ENCODE measurements at places on chromosomes 2 and 18.
A peak's percentile ranks its signal among the peaks of the same experiment; 100 is the strongest.

- peak; percentile 31 for DNase-seq
Measured at GRCh38 chr2:73685764-73686438, 43.7 kb upstream of the NAT8 start.

DNA sequence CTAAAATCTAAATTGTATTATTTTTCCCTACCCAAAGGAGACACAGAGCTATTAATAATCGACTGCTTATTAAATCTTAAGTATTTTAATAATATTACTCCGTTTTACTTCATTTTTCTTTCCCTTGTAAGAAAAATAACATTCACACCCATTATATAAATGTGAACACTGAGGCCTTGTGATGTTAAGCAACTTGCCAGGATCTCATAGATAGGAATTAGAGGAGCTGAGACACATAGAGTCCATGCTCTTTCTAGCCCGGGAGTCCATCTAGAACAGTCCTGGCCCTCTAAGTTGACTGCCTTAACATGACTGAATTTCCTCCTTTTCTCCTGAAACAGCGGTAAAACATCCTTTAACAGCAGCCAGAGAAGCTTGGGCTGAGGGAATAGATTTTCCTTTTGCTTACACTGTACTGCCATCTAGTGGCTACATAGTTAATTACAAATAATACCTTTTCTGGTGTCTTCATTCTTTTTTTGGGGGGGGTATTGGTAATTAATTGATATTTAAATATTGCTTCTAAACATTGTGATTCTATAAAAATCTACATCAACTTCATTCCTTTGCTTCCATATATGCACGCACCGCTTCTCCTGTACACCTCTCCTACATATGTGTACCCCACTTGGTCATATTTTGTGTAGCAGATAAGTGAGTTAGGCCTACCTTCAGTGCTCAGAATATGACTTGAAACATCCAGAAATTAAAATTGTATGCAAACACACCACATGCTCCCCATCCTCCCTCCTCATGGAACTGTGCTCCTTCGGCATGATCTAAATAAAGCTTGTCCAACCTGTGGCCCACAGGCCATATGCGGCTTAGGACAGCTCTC lies 125.8 kb upstream of the HNMT start:
- peak; percentile 37 for DNase-seq

- no peak for DNase-seq
Measured at GRCh38 chr2:30984148-30984547, 154.1 kb downstream of the GALNT14 start.

GRCh38 chr2:54644236-54644635 lies 79.2 kb upstream of the EML6 start:
- no peak for DNase-seq

- peak; percentile 21 for DNase-seq
Measured at GRCh38 chr2:186887107-186888090, 38.4 kb upstream of the ZSWIM2 start.

GRCh38 chr2:14492920-14493503 lies 139.5 kb upstream of the LRATD1 start:
- DNase-seq = peak; percentile 89

DNA sequence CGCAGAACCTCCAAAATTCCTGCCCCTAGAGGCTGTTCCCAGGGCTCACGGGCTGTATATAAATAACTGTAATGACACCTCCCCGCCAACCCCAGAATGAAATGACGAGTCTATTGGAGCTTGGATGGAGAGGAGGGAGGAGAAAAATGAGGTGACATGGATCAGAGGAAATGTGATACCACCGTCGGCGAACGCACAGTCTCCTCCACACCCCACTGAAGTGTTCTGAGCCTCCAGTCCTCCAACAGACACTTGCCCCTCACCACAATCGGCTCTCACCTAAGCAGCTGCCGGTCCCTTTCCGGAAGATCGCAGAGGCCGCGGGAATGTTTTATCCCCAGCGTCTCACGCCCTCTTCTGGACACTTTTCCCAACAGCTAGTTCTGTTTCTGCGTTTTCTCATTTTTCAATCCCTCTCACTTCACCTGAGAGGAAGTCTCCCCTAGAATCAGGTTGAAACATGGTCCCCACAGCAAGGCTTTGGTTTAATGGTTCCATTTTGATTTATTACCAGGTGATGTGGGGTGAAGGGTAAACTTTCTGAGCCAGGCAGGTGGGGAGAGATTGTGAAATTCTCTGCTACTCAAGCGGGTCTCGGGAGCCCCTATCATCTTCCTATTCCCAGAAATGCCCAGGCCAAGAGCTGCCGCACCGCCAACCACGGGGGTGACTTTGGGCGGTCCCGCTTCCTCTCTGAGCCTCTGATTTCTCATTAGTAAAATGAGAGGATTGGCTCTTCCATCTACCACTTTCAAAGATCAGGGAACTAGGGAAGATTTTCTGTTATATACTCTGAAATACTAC lies 9.1 kb upstream of the MYO5B start:
- DNase-seq = peak; percentile 37

- DNase-seq = peak; percentile 91
Measured at GRCh38 chr2:100011272-100011731, 131.1 kb downstream of the AFF3 start.

- peak; percentile 22 for DNase-seq
Measured at GRCh38 chr2:204177977-204178522, 241.5 kb downstream of the ICOS start.

DNA sequence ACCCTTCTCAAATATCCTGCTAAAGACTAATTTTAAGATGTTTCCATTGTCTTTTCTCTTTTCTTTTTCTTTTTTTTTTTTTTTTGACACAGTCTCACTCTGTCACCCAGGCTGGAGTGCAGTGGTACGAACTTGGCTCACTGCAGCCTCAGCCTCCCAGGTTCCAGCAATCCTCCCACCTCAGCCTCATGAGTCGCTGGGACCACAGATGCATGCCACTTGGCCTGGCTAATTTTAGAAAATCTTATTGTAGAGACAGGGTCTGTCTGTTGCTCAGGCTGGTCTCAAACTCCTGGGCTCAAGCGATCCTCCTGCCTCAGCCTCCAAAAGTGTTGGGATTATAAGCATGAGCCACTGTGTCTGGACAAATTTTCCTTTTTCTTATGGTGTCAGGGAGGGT lies 167.5 kb downstream of the MCFD2 start:
- peak; percentile 26 for DNase-seq

DNA sequence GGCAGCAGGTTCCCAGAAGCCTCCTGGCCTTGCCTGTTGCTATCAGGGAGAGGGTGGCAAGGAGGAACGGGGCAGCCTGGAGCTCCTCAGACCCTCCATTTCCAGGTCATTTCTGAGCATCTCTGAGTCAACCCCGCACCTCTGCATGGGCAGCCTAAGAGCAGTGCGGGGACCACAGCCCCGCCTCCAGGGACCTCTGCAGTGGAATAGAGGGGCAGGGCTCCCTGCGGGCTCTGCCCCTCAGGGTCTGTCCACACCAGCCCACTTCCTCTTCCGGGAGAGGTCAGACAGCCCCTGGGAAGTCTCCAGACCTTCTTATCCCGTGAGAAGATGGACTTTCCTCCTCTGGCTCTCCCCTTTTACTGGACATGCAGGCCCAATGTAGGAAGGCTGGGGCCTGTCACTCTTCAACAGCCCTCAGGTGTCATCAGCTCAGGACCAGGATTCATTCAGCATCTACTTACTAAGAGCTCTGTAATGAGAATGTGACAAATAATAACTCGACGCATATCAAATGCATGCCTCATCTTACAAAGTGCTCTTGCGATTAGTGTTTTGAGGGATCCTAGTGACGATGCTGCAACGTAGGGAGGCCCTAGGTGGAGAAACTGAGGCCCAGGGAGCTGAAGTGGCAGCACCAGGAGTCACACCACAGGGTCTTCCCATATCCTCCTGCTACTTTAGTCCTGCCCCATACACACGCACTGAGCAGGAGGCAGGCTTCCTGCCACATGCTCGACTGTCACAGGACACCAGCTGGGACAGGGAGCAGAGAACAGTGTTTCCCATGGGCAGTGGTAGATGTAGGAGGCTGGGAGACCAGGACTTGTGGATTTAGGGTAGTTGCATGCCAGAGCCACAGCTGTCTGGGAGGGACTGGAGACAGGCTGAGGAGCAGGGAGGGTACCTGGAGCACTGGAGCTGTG lies 28.0 kb downstream of the SH2D6 start:
- no peak for DNase-seq

- no peak for DNase-seq
Measured at GRCh38 chr2:107634172-107634571, 192.5 kb upstream of the RGPD4 start.

GRCh38 chr2:203732953-203733510 lies 26.6 kb downstream of the CD28 start:
- DNase-seq = no peak

- no peak for DNase-seq
Measured at GRCh38 chr18:37425222-37425621, 140.4 kb downstream of the CELF4 start.

DNA sequence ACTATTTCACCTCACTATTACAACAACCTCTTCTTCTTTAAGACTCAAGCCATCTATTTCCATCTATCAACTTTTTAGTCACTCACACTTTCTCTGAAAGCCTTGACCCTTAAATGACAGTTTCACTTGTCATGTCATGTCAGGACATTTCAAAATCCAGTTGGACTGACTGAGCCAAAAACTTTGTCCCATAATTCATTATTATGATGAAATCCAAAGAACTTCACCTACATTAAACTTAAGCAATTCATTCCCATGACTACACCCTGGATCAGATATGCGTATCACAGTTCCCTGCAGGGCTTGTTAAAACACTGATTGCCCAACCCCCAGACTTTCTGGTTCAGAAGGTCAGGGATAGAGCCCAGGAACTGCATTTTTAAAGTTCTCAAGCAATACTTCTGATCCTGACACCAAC lies 26.5 kb downstream of the LDAH start:
- peak; percentile 22 for DNase-seq

- no peak for DNase-seq
Measured at GRCh38 chr2:598058-598802, 79.0 kb downstream of the TMEM18 start.

DNA sequence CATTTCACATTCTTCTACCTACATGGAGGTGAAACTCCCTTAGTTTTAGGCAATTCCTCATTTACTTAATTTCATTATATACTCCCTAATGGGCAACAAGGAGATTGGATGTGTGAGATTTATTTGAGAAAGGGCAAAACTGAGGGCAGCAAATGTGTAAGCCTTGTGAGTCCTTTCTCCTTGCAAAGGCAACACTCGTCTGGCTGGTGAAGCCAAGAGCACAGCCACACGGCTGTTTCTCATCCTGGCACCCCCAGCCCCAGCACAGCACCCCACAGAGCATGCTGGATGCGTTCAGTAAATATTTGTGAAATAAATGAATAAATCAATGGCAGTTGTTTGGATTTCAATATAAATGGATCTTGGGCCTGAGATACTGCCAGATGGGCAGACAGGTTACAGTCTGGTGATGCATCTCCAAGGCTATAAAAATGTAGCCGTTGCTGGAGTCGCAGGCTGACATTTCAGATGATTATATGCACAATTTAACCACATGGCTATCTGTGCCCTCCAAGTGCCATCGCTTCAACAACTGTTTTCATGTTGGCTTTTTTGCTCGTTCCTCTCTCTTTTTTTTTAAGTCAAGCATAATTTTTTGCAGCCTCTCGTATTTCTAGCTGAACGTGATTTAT lies 154.1 kb upstream of the REV1 start:
- no peak for DNase-seq

DNA sequence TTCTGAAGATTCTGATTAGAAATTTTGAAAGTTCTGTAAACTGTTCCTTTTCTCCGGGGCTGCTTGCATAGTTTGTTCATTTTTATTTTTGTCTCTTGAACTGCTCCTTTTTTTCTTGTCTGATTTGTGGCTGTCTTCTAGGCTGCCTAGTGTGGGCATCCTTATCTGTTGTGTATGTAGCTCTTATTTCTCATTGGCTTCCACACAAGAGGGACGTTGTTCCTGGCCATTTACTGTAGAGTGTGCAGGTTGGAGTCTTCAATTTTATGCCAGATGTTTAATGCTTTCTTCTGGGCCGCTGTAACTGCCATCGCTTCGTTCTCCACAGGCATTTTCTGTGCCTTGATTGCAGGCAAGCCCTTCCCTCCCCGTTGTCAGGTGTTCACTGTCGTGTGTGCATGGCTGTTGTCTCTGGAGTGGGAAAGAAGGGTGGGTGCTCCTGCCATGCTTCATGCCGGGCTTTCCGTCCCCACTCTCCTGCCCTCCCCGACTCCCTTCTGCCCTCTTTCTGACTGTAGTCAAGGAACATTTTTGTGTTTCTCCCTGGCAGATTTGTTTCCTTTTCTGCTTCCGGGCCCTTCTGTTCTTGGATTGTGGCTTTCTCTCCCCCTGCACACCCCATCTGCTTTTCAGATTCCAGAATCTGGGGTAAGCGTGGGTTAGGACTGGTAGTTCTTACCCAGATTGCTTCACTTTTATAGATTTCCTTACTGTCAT lies 15.5 kb downstream of the CEP192 start:
- no peak for DNase-seq

DNA sequence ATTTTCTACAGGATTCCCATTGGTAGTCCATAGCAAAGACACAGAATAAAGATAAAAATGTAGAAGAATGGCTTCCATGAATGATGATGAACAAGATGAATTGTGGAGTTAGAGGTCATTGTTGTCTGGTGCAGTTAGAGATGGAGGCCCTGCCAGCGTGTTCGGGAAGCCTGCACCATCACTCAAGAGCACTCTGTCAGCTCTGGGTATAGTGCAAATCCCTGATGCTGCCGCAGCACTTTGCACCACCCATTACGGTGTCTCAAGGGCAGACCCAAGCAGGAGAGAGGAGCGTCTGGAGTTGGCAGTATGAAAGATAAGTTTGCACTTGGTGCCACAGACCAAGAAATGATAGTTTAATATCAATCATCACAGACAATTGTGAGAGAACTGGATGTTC lies 181.6 kb upstream of the CHST9 start:
- DNase-seq = no peak

DNA sequence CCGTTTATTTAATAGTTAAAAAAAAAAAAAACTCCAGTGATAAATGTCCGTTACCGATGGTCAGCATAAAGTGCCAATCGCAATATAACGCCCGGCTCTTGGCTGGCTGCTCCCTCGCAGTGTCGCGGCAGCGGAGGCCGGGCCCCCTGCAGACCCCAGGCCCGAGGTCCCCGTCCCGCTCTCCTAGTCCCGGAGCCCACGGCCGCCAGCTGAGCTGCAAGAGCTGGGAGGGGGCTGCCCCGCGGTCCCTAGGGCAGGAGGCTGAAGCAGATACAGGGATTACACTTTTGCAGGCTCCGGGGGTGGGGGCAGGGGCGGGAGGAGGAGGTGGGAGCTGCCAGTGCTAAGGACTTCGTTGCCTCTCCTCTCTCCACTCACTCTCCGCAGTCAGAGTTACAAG lies 6.9 kb downstream of the OSR1 start:
- DNase-seq = no peak
